ENCODE measurements at places on chromosomes 11 and 22.

- no peak for DNase-seq
Measured at GRCh38 chr22:34297536-34298120, 377.4 kb upstream of the LARGE1 start.

DNA sequence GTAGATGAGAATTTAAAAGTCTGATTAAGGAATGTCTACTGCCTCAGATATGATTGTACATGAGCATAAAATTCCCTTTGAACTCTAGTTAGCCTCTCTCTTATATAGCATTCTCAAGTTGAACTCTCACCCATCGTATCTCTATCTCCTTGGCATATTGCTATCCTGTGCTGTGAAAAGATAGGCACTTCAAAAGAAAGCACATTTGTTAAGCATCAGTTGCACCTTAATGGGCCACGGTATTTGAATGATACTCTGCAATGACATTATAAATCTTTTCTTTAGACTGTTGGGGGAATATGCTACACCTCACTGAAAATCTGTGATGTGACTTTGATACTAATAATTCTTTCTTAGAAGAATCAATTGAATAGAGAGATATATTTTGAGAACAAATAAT, 570.7 kb downstream of the JRKL start:
- no peak for DNase-seq

GRCh38 chr11:131430473-131431208, 60.2 kb downstream of the NTM start:
- DNase-seq: no peak

DNA sequence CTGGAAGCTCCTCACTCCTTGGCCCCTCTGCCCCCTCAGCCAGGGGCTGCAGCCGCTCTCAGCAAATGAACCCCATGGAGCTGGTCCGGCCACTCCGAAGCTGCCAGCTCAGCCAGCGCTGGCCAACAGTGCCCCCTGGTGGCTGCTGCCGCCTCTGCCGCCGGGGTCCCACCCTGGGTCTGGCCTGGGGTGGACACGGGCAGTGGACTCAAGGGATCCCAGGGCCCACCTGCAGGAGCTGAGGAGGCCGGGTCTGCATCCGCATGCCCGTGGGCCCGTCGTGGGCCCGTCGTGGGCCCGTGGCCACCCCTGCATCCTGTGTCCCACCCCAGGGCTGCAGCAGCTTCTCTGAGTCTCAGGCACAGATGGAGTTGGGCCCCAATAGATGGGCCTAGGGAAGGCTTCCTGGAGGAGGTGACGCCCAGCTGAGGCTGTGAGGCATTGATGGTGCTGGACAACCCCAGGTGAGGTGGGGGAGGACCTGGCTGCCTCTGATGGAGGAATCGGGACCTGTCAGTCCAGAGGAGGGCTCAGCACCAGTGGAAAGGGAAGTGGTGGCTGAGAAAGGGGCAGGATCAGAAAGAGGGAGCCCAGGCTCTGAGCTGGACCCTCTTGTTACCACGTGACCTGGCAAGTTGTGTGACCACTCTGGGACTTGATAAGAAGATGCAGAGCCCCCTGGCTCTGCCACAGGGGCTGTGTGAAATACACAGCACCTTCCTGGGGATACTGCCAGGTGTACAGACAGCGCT, 522.3 kb downstream of the BRD1 start:
- DNase-seq: no peak

- DNase-seq: peak; percentile 56
Measured at GRCh38 chr11:76782531-76783293, 444 bp upstream of the TSKU start.

- DNase-seq: no peak
Measured at GRCh38 chr11:47595029-47595428, 818 bp upstream of the C1QTNF4 start.

GRCh38 chr11:133162227-133162626, 370.1 kb downstream of the OPCML start:
- no peak for DNase-seq

DNA sequence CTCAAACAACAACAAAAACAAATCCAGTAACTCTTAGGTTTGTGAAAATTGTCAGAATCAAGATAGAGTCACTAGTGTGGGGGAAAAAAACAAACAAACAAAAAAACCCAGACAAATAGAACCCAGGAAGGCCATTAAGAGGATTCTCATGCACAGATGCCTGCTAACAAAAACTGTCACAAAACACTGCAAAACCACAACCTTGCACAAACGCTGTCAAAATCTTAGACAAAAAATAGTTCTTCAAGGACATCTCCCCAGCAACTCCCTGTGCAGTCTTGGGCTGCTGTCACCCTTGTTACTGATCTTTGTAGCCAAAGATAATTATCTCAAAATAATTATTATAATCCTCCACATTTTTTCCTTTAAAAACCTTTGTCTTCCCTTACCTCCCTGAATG, 4.6 kb upstream of the ZBED5 start:
- no peak for DNase-seq

DNA sequence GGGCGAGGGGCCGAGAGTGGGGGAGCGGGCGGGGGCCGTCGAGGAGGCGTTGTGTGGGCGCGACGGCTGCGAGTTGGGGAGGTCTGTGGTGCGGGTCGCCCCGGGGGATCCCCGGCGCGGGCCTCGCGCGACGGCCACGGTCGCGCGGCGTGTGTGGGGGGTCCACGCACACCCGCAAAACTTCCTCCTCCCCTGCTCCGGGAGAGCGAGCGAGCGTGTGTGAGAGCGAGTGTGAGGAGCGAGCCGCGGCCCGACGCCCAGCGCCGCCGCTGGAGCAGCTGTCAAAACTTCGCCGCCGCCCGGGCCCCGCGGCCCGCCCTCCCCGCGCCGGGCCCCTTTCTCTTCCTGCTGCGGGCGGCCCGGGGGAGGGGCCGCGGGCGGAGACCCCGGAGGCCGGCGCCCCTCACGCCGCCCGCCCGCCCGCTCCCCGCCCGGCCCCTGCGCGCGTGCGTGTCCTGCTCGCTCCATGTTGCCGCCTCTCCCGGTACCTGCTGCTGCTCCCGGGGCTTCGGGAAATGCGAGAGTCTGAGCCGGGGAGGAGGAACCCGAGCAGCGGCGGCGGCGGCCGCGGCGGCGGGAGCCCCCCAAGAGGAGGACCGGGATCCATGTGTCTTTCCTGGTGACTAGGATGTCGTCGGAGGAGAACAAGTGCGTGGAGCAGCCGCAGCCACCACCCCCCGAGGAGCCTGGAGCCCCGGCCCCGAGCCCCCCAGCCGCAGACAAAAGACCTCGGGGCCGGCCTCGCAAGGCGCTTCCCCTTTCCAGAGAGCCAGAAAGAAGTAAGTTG, 9.0 kb upstream of the CCT8L2 start:
- DNase-seq: peak; percentile 42

GRCh38 chr11:106983261-106983660, 35.0 kb downstream of the GUCY1A2 start:
- DNase-seq: no peak

DNA sequence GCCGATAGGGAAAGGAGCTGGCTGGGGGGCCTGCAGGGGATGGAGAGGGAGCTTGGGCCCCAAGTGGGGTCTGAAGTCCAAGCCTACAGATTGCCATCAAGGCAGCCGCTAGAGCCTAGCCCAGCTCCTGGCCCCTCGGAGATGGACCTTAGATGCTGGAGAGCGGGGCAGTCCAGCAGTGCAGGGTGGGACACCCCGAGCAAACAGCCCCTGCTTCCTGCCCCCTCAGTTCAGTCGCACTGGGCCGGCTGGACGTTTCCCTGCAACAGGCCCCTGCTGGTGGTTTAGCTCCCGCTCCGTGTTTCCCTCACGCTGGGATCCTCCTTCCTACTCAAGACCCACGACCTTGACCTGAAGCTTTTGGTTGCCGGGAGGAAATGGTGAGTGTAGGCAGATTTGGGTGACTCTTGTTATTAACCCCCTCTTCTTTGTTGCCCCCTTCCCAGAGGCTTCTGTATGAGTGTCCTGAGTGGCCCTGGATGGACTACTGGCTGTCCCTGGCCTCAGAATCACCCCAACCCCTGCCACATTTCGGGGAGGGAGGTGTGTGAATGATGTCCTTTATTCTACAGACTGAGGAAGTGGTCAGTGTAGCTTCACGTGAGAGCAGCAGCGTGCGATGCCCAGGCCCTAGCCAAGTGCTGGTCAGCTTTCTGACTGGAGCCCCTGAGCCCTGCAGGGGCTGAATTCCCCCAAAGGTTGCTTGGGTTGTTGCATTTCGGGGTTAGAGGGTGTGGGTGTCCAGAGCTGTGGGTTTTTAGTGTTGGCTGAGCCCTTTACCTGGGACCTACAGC, 2.7 kb downstream of the ST3GAL4 start:
- no peak for DNase-seq

- peak; percentile 10 for DNase-seq
Measured at GRCh38 chr22:35684270-35684700, 33.4 kb upstream of the APOL5 start.

GRCh38 chr11:119709638-119710346, 19.2 kb downstream of the NECTIN1 start:
- DNase-seq: peak; percentile 56

DNA sequence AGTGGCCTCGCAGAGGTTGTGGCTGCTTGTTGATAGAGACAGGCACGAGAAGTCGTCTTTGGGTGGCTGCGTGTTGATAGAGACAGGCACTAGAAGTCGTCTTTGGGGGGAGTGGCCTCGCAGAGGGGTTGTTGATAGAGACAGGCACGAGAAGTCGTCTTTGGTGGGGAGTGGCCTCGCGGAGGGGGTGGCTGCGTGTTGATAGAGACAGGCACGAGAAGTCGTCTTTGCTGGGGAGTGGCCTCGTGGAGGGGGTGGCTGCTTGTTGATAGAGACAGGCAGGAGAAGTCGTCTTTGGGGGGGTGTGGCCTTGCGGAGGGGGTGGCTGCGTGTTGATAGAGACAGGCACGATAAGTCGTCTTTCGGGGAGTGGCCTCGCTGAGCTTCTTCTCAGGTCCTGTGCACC, 328.8 kb downstream of the TBC1D22A start:
- DNase-seq: no peak

- DNase-seq: no peak
Measured at GRCh38 chr11:9689721-9690120, 25.8 kb downstream of the SWAP70 start.

GRCh38 chr22:49064836-49065235, 762.8 kb downstream of the BRD1 start:
- DNase-seq: no peak

DNA sequence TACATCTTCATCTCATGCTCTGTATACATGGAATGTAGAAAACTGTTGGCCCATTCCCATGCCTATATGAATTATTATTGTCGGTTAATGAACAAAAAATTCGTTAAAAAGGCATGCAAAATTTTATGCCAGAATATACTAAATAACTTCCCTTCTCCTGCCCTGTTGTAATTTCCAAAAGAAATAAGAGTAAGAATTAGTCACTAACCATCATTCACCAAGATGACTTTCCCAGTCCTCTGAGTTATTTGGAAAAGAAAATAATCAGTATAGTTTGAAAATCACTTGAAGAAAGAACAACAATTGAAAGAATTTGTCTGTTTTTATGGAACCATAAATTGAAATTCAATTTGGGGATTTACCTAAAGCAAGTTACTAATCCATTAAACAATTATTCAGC, 1149.1 kb upstream of the RAG2 start:
- no peak for DNase-seq

DNA sequence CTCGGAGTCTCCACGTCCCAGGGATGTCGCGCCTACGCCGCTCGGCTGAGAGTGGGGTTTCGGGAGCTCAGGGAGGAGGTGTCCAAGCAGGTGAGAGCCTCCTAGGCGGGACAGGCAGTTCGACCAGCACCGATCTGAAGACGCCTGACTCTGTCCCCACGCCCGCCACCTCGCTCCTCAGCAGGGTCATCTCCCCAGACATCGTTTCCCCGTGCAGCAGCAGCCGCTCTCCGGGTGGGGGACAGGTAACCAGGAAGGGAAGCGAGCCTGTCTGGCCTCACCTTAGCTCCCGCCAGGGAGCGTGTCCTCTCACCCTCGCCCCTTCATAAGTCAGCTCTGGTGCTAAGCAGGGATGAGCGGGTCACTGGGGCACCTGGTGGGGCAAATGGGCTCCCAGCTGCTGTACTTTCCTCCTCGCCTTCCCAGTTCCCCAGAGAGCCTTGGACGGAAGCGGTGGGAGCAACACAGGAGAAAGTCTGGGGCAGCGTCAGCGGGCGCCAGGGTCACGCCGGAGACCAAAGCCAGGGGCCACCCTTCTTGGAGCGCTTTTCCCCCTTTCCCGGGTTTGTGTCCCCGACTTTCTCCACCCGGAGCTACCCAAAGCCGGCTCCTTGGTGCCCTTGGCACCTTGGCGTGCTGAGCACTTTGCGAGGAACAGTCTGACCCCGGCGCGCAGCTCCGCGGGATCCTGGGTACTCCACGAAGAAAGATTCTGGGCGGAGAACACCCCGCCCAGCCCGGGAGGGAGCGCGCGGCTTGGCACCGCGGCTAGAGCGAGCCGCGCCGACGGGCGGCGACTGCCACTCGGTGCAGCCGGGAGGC, 1.6 kb downstream of the SPON1 start:
- no peak for DNase-seq

DNA sequence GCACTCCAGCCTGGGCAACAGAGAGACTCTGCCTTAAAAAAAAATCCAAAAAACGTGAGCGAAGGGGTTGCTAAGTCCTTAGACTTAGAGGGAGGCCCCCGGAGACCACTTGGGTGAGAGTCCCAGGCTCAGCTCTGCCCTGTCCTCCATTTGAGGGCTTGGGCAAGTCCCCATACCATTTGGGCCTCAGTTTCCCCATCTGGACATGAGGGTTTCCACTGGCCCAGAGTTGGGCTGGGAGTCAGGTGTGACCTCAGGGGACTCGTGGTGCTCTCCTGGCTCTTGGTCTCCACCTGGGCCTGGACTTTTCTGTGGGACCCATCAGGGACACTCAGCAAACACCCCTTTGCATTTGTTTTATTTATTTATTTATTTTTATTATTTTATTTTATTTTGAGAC, 35.2 kb upstream of the CSNK1E start:
- no peak for DNase-seq

DNA sequence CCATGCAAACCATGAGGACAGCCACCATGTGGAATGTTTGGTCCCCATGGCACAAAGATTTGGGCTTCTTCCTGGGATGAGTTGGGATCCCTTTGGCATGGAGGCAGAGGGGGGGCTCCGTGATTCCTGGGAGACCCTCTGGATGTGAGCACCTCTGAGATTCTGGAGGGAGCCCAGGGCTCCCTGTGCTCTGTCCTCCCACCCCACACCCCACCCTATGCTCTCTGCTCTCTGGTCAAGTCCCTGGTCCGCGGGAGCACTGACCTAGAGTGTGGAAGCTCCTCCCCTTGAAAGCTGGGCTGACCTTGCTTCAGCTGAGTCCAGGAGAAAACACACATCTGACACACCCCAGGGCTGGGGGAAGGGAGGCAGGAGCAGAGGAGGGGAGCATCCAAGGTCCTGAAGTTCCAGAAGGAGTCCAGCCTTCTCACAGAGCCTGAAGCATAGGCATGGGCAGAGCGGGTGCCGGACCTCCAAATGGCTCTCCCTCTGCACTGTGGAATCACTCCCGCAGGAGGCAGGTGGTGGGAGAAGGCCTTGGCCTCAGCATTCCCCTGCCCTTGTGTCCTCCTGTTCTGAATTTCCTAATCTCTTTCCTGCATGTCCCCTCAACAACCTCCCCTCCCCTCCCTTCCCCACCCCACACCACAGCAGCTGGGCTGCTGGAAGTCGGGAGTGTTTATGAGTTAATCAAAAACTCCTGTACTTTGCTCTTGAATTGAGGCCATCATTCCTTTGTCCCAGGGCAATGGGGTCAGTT, 25.7 kb upstream of the OAF start:
- DNase-seq: no peak

GRCh38 chr22:24441406-24442351, 14.3 kb downstream of the ADORA2A start:
- no peak for DNase-seq

GRCh38 chr11:1852271-1852876, 510 bp upstream of the LSP1 start:
- no peak for DNase-seq

- no peak for DNase-seq
Measured at GRCh38 chr11:87061766-87062165, 24.0 kb downstream of the TMEM135 start.

GRCh38 chr22:41099036-41099435, 6.6 kb downstream of the EP300 start:
- DNase-seq: no peak
